ENCODE measurements at places on chromosomes 2 and 18.

- peak; percentile 95 for DNase-seq
Measured at GRCh38 chr2:217929757-217930707, 72.8 kb downstream of the TNS1 start.

GRCh38 chr2:68915393-68915792 is 37.3 kb downstream of the GKN2 start:
- DNase-seq: no peak

- DNase-seq: no peak
Measured at GRCh38 chr2:199434555-199434954, 23.2 kb downstream of the SATB2 start.

DNA sequence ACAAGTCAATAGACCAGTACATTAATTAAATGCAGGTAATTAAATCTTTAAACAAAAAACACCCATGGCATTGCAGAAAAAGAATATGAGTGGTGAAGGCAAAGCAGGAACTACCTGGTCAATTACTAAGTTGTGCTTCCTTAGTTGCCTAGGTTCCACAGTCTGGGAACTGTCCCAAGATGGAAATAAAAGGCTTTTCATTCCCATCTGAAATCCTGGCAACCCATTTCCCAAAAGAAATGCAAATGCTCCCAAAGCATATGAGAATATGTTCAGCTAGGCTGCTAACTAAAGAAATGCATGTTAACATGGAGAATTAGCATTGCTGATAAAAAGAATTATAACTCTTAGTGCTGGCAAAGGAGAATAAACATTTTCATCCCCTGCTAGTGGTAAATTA is 177.8 kb downstream of the TMEM163 start:
- no peak for DNase-seq

Data from sigmoid colon (tissue), 7 donors.